Adrenal gland (tissue), 19 donors: ENCODE measurements at places on chromosomes 16 and 17. TPM values are rescaled to one million over a fixed set of nuclear protein-coding genes. Genes with fewer than 3 reads are reported as not detected.
A peak's percentile ranks its signal among the peaks of the same experiment; 100 is the strongest.

DNA sequence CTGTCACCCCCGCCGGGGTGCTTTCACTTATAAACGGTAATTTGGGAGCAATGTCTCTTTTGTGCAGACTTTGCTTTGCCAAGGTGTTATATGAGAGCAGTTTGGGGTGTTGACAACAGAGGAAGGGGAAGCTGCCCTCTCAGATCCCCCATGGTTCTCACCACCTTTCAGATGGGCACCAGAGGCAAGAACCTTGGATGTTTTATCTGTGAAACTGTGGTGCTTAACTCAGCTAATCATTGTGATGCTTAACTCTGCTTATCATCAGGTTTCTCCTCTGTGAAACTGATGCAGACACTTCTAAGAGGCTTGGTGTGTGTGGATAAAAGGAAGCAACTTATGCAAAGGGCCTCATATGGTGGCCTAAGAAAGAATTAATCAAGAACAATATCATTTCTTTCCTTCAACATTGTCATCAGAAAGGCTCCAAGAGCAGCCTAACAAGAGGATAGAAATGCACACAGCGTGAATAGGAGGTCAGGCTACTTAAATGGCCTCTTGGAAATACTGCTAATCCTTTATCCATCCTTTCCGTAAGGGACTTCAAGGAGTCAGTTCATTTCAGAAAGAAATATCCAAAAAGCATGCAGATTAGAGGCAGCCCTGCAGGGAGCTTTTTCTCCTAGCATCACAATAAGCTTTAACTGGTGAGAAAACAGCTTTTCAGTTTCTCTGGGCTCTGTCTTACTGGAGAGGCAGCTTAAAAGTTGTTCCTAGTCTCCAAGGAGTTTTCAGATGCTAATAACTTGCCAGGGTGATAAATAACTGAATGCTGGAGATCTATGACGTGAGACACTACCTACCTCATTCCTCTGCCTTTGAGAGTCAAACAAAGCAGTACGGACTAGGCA, 55.1 kb upstream of the CLEC3A start:
- no peaks in the 10 kb centered on the region for H3K36me3 ChIP-seq
- H3K27ac ChIP-seq: no peak overlapping the region
- H3K4me1 ChIP-seq: no peaks in the 10 kb centered on the region
- no peaks in the 10 kb centered on the region for H3K27me3 ChIP-seq
- no peak for DNase-seq

GRCh38 chr17:27413315-27413714, 42.9 kb upstream of the KSR1 start:
- no peaks in the 10 kb centered on the region for H3K36me3 ChIP-seq
- H3K4me1 ChIP-seq: peaks cover 5% of the 10 kb centered on the region
- H3K4me3 ChIP-seq: no peak overlapping the region
- no peak for DNase-seq

Gene QPRT
- 124 TPM for total RNA-seq

Gene EPN3
- total RNA-seq: 23.5 TPM

Gene SNRNP25
- 25.9 TPM for total RNA-seq

Gene AATF
- 31.2 TPM for total RNA-seq

GRCh38 chr17:34302636-34303035, 16.6 kb upstream of the CCL8 start:
- H3K4me1 ChIP-seq: peaks cover 12% of the 10 kb centered on the region
- DNase-seq: no peak
- no peak overlapping the region for H3K4me3 ChIP-seq
- H3K27me3 ChIP-seq: peaks cover 3% of the 10 kb centered on the region
- H3K27ac ChIP-seq: no peak overlapping the region

DNA sequence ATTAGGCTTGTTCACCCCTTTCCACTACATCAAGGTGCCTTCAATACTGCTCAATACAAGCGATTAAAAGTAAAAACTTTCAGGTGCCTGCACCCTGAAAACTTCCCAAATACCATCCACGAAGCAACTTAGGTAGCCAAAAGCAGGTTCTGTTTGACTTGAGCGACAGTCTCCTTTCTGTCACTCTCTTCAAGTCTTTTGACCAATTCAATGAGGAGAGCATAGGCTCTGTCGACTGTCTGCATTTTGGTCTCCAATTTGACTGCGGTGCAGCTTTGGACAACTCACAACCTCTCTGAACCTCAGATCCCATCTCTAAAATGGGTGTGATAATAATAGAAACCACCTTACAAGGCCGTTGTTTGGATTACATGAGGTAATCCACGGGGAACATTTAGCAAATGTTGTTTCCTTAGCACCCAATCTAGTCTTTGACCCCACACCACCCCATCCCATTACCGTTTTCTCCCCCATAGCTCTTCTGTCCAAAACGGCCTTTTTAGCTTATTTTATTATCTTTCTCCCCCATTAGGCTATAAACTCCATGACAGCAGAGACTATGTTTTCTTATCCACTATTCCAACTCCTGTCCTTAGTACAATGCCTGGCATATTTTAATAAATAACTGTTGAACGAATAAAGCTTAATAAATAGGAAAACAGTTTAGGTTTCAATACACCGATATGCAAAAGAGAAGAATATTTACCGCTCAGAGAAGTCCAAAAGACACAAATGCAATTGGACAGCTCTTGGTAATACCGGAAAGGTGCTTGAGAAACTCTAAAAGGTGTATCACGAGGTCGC, 999 bp downstream of the MARF1 start:
- peaks cover 24% of the 10 kb centered on the region for H3K36me3 ChIP-seq
- H3K4me3 ChIP-seq: peak overlapping the region; percentile 97
- no peak overlapping the region for H3K27ac ChIP-seq
- peaks cover 25% of the 10 kb centered on the region for H3K4me1 ChIP-seq
- DNase-seq: no peak

Gene POLR2C
- 60.5 TPM for total RNA-seq

GRCh38 chr17:35612924-35613521, 25.9 kb downstream of the AP2B1 start:
- no peaks in the 10 kb centered on the region for H3K27me3 ChIP-seq
- peak; percentile 40 for DNase-seq
- H3K27ac ChIP-seq: no peak overlapping the region
- peaks cover 9% of the 10 kb centered on the region for H3K4me1 ChIP-seq
- no peak overlapping the region for H3K4me3 ChIP-seq
